Calu3 (cell line): ENCODE measurements at places on chromosomes 5 and 9.

DNA sequence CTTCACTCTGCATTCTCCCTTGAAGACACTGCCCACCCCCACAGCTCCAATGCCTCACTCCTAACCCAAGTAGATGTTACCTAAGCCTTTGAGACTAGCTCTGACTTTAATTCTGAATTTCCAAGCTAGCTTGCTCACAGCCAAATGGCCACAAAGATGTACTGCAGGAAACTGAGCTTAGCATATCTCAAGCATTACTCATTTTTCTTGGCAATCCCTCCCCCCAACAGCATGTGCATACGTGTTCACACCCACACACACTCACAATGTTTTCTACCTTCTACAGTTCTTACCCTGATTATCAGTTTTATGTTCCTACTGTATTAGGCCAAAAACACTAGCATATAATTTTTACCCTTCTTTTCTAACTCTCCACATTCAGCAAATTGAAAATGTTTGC lies 13.7 kb upstream of the GRIA1 start:
- DNase-seq = no peak

GRCh38 chr5:103881560-103881959 lies 319.0 kb upstream of the NUDT12 start:
- no peak for DNase-seq

DNA sequence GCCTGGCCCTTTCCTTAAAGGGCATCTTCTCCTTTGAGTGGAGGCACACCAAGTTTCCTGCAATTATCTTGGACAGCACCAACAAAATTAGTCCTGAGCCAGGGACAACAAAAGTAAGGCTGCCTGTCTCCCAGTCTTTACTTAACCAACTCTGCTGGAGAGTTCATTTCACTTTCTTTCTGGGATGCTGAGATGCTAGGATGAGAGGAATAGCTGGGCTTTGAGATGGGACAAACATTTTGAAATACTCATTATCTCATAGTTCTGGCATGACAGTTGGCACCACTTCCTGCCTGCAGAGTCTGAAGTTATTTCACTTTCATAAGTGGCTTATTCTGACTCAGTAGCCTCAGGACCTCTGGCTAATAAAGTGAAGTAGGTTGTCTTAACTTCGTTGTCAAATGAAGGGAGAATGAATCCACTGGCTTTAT lies 157.0 kb downstream of the C9orf152 start:
- DNase-seq = no peak

DNA sequence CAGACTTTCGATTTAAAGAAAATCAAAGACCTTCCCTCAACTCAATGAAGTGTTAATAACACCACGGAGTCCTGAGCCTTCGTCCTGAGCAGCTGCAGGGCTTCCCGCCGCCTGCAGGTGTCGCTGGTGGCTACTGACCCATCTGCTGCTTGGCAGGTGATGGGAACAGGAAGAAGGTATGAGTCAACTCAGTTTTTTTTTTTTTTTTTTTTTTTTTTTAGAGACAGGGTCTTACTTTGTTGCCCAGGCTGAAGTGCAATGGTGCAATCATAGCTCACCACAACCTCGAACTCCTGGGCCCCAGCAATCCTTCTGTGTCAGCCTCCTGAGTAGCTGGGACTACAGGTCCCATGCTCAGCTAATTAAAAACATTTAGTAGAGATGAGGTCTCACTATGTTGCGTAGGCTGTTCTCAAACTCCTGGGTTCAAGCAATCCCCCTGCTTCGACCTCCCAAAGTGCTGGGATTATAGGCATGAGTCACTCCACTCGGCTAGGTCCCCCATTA lies 185.7 kb upstream of the IL12B start:
- peak; percentile 89 for DNase-seq

- no peak for DNase-seq
These were observed 89.6 kb downstream of the OSMR start for GRCh38 chr5:38935437-38935836.
